Effector memory CD4-positive, alpha-beta T cell (primary cell): ENCODE measurements at places on chromosomes 4 and X.
A peak's percentile ranks its signal among the peaks of the same experiment; 100 is the strongest.

GRCh38 chrX:643911-644303 lies 13.3 kb downstream of the SHOX start:
- DNase-seq: no peak

GRCh38 chr4:79358438-79358837 lies 32.6 kb upstream of the NAA11 start:
- no peak for DNase-seq

GRCh38 chrX:78527818-78528217 lies 131.3 kb downstream of the RTL3 start:
- DNase-seq: no peak

DNA sequence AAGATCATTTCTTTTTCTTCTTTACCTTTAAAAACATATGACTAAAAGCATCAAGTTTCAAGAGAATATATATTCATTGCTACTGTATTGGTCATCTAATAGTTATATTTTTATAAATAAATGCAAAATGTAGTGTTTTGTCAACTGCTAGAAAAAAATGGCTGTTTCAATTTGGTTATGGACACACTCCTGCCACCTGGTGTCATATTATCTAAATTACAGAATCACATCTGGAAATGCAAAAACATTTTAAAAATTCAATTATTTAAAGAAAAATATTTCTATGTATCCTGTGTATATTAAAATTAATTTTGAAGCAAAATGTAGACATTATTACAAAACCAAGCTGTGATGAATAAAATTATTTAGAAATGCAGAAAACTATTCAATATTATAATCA lies 329.4 kb upstream of the PCDH18 start:
- no peak for DNase-seq

GRCh38 chrX:83469551-83469950 lies 38.5 kb upstream of the POU3F4 start:
- DNase-seq: no peak

DNA sequence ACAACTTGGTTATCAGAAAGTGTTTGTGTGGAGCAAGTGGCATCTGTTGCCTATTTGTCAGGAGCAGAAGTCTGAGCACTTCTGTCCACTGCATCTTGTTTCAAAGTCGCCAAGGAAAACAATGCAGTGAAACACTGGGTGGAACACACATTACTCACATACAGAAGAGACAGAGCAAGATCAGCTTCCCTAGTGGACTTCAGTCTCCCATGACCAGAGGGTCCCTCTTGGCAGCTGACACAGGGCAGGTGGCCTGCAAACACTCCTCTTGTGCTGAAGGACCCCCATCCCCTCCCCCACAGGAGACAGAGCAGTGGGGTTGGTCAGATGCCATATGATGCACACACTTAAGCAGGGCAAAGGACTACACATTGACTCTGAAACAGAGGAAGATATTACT lies 3.6 kb upstream of the BBS12 start:
- DNase-seq: no peak

GRCh38 chr4:1984406-1985191 lies 24.2 kb downstream of the NELFA start:
- DNase-seq: no peak

DNA sequence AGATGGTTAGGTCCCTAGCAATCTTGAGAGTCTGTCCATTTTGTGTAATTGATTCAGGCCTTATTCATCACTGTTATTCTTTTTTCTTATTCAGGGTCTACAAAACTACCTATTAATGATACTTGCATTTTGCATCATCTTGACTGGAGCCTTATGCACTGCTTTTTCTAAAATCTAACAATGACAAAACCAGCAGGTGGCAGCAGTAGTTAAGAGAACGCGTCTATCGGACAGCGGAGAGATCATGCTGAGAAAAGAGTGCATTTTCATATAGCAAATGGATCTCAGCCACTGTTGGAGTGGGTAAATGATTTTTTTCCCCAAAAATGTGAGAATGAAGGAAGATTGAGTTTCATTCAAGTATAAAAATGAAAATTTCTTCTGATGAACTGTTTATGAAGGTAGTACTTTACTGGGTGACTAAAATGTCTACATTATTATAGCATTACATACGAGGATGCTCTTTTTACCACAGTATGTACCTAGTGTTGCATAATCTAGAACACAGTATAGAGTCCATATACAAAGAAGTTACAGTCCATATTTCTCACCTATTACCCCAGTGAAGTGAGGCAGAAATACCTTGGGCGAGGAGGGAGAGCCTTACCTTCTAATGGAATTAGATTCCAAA lies 43.2 kb downstream of the TMEM144 start:
- DNase-seq: peak; percentile 9

DNA sequence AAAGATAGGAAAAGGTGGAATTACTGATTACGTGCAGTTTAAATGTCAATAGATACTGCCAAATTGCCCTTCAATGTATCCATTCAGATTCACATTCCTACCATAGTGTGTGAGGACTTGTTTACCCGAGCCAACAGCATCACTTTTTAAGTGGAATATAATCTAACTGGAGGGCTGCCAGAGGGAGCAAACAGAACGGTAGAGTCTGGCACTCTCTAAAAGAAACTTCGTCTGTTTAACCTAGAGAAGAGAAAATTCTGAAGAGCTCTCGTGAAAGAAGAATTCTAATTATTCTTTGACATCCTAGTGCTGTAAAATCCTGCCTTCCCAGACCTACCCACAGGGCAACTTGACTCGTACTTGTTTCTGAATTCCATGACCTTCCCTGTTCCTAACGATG lies 23.2 kb downstream of the SMIM43 start:
- no peak for DNase-seq

- no peak for DNase-seq
Measured at GRCh38 chrX:41317477-41318208, 16.3 kb upstream of the DDX3X start.

GRCh38 chr4:186079694-186080093 lies 10.7 kb downstream of the TLR3 start:
- DNase-seq: no peak

GRCh38 chr4:182343453-182343852 lies 100.3 kb downstream of the TENM3 start:
- DNase-seq: no peak

GRCh38 chr4:142778430-142778829 lies 67.7 kb downstream of the INPP4B start:
- no peak for DNase-seq
